ENCODE measurements at places on chromosomes 4 and X.

DNA sequence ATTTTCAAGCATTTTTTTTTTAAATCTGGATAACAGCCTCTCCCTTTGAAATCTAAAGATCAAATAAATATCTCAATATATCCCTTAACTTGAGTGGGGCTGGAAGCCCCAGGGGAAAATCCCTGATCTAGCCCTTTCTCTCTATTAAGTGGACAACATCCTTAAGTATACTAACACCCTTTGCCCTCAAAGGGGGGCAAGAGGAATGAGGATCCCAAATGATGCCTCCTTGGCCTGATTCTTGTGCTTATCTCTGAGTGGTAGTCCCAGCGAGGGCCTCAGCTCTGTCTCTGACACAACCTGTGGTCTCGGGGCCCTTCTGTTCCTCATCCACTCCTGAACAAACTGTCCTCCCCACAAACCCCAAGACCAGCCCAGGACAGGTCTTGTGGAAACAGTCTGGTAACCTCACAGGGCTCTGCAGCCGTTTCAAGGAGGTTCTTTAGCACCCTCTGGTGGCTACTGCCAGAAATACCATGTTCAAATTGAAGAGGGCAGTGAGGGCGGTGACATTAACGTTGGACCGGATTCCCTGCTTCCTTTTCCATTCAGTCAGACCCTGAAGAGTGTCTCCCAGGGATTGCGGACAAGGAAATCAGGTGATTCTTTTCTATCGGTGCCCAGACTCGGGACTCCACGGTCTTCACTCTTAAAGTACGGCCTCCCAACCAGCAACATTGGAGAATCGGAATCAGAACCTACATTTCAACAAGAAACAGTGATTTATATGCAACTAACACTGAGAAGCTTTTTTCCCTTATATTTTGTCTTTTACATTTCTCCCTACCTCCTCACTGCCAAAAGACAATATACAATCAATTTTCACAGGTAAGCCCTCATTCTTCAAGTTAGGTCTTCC lies 13.0 kb downstream of the CXCL13 start:
- peak; percentile 6 for DNase-seq

- no peak for DNase-seq
Measured at GRCh38 chrX:19563746-19564145, 48.4 kb upstream of the MAP3K15 start.

DNA sequence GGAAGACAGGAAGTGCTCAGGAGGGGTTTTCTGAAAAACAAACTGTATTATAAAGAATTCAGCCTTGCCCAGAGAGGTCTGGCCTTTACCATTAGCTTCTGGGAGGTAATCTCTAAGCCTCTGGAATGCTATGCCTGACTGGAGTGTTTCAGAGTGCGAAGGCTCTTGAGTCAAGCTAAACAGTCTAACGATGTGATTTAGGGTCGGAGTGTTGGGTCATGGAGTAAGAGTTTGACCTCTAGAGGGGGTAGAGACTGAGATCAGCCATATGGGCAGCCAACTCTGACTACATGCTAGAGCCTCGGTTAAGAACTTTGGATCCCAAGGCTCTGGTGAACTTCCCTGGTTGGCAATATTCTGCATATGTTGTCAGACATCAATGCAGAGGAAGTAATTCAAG lies 15.0 kb downstream of the BOD1L1 start:
- DNase-seq: no peak

DNA sequence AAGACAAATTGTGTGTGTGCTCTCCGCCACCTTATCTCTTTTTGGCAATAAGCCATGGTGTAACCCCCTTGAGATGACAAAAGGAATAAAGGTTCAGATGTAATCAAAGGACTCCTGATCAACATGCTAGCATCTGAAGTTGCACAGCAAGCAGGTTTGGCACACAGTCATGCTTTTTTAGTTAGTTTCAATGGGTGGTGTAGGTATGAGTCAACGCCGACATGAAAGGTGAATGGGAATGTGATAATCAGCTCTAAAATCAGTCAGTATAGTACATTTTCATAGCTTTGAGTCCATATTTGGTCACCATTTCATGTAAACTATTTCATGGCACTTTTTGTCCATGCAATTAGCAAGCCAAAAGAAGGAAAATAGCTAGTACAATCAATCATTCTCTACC lies 50.4 kb upstream of the ETNPPL start:
- DNase-seq: no peak

DNA sequence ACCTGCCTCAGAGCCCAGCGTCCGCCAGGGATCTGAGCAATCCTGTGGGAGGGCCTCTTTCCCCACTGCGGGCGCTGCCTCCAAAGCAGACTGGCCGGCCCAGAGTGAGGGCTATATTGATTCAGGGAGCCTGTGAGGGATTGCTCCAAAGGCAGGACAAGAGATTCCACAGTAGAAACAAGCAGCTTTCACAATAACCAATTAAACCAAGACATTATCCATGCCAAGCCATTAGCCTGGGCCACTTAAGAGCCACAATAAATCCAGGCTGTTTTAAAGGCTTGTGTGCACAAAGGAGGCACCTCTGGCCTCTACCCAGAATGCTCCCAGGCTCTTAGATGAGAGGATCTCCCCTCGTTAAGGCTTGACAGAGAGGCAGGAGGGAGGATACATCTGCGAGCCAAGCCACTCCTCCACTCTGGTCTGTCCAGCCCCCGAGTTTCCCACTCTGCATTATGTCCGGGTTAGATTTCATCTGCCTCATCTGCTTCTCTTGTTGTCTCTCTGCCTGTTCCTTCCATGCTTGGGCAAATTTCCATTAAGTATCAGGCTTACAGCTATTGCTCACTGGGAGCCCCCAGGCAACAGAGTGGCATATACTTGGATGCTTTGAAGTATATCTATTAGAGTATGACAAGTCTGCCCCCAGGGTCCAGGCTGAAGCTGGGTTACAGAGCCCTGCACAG lies 357.9 kb downstream of the UNC5C start:
- DNase-seq: no peak

GRCh38 chrX:110250847-110251246 lies 67.0 kb downstream of the AMMECR1 start:
- DNase-seq: no peak

DNA sequence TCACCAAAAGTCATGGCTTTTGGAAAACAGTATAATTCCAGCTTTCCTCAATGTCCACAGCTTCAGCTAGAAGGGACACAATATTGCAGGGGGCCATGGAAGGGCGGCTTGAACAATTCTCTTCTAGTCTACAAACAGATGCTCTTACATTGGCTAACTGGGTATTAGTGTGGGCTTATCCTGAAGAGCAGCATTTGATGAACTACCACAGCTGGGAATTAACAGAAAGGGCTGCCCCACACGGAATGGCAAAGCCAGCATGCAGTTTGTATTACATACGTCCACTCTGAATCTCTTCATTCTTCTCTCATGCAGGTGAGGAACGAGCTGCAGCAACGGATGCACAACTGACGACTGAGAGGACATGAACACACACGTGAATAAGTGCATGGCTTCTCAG lies 13.0 kb upstream of the PDCL2 start:
- no peak for DNase-seq

DNA sequence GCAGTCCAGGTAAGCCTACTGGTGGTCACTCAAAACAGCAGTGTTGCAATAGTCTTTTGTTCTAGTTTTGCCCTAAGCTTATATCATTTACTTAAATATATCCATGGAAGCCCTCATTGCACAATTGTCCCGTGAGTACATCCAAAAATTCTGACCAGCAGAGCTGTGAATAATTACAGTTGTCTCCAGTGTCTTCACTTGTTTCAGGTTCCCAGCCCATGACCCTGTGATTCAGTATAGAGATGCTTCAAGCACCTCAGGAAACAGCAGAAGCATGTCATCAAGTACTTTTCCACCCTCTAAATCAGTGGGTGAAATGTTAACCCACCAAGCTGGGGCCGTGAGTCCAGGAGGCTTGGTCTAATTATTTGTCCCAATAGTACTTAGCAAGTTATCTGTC lies 214.9 kb upstream of the RPS6KA3 start:
- DNase-seq: no peak

DNA sequence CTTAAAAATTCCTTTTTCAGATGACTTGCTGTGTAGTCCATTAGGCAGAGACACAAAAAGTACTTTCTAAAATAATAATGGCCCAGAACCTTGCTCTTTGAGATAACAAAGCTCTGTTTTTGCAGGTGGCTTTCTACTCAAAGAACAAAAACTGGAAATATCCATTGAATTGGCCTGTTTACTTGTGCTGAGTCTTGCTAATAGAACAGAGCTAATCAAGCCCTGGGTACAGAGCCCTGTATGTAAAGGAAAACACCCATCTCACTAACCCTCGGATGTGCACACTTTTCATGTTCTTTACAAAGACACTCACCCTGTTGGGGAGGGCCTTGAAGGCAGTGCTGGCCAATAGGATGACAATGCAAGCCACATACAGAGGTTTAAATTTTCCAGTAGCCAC lies 27.0 kb upstream of the LNX1 start:
- no peak for DNase-seq
